ENCODE measurements at places on chromosomes 1 and 21.

GRCh38 chr21:42760951-42761751, 107.7 kb downstream of the PDE9A start:
- DNase-seq, result no peak

GRCh38 chr1:81547912-81548303, 252.8 kb upstream of the ADGRL2 start:
- no peak for DNase-seq

GRCh38 chr1:36411674-36412648, 14.3 kb upstream of the LSM10 start:
- no peak for DNase-seq

GRCh38 chr1:58968360-58968952, 184.6 kb upstream of the JUN start:
- no peak for DNase-seq

- no peak for DNase-seq
Observed at GRCh38 chr1:69077633-69078032, 490.1 kb upstream of the LRRC7 start.

- no peak for DNase-seq
Observed at GRCh38 chr1:232108598-232108997, 482.0 kb downstream of the DISC1 start.

Data from HCT116 (cell line).